ENCODE measurements at places on chromosomes 12 and 14.

DNA sequence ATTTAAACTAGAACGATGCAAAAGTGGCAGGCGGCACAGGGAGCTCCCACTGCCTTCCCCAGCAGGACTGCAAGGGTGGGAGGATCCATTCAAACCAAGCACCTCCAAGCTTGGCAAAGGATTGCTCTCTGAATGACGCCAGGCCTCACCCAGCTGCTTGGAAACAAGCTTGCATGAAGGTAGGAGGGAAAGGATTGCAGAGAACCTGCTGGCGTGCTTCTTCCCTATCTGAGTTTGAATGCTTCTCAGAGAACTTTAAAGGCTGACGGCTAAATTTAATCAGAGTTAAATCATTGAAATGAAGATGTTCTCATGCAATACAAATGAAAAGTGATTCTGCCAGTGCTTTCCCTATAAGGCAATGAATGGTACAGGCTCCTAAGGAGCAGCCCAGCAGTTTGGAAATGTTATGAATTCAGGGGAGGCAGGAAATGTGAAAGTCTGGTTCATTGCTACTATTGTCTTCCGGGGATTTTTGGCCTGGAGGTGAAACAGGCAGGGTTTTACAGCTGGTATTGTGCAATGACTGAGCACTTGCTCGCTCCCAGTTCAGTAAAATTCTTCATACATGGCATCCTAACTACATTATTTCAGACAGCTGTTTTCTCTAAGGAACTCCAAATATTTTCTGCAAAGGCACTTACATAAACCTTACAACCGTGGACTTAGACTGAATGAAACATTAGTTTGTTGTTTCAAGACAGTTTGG is 31.9 kb upstream of the DUSP6 start:
- DNase-seq, result no peak

- no peak for DNase-seq
These were observed 538.1 kb downstream of the C12orf50 start for GRCh38 chr12:87491089-87491488.

DNA sequence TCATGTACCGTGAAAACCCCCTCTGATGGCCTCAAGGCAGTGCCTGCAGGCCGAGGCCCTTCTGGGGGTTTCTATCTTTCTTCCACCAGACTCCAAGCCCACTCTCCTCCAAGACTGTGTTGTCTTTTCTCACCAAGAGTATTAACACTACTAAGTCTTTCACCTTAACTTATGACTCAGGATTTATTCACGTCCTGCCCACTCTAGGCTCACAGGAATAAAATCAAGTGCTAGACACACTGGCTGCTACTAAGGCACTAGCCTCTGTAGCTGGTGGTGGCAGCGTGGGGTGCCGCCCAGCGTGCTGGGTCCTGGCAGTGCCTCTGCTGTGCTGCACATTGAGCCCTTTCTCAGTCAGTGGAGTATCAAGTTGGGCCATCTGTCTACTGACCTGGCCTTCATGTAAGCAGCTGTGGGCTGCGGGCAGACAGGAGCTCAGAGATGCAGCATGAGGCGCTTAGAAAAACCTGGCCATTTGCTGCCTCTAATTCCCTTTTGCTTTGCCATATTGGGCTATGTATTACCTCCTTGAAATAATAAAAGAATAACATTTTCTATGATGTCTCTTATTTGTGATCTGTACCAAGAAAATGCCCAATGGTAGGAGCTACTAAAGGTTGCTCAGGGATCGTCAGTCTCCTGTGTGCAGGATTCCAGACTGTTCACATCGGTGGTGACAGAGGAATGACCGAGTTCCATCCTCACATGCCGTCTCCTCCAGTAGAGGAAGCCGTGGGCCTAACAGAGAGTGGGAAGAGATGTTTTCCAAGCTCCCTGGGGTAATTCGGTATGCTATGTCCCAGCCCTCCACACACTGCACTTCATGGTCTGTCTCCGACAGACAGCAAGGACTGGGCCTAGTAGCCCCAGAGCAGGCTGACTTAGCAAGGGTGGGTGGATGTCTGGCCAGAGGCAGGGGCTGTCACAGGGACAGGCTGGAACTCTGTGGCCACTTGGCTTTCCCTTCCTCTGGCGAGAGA is 39.9 kb downstream of the MAX start:
- no peak for DNase-seq

DNA sequence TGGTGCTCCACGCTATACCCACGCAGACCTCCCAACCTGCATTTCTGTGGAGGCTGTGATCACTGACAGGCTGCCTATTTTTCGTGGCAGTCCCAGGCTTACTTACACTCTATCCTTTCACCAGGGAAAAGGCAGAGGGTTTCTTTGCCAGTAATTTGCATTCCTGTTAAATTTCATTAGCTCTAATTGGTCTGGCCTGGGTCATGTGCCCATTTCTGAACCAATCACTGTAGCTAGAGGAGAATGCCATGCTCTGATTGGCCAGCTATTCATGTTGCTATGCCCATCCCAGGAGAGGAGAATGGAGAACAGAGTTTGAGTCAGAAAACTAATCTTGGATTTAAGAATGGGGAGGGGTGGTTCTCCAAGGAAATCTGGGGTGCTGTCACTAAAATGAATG is 43.2 kb upstream of the TUNAR start:
- no peak for DNase-seq

- no peak for DNase-seq
These were observed 230.1 kb upstream of the PLXNC1 start for GRCh38 chr12:93918262-93918661.

Data from HEK293T (cell line).